ENCODE measurements at places on chromosomes 6 and 20. TPM values are rescaled to one million over a fixed set of nuclear protein-coding genes. Genes with fewer than 3 reads are reported as not detected.

OR2J3 gene
- not detected for total RNA-seq

E2F3 gene
- total RNA-seq, result 14.5 TPM

GJA1 gene
- 74.2 TPM for total RNA-seq

DNA sequence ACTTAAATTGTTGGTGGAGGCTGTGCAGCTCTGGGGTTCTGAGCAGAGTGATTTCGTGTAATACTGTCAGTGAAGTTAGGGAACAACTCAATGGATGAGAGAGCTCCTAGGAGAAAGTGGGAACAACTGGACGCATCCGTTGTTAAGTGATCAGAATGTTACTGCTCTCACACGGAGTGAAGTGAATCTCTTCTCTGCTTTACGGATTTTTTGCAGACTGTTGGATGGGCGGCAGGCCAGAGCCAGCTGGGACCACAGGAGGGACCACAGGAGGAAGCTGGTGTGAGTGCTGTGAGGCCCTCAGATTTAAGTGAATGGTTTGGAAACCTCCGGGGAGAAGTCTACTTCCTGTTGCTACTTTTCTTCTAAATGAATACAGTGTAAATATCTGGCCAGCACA is 23.7 kb upstream of the PPP1R14C start:
- no peak for DNase-seq

DNA sequence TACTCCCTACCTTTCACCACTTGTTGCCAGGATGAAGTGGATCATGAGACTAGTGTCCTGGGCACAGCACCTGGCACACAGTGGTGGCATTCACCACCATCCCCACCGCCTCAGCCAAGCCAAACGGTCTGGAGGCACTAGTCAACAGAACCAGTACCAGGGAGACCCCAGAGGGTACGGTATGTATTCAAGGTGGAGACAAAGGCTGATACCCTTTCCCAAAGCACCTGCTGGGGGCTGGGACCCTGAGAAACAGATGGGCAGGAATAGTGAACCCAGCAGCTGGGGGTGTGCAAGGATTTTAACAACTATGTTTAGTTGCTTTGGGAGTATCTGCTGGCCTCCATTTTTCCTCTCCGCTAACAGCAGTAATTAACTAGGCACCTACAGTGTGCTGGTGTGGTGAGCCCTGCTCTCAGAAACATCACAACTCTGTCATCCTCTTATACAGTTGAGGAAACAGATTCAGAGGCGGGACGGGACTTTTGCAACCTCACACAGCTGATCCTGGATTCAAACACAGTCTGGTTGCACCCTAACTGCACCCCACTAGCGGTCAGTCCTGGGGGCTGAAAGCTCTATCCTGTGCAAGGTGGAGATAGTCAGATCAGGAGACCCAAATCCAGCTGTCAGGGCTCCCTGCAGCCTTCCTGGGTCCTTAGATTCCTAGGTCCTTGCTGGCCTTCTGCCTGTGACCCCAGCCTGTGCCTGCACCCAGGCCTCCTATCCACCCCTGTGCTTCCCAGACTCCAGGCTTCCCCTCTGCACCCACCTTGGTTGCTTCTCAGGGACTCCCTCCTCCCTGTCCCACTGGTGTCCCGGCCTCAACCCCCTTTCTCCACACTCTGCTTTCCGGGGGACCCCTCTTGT is 1.2 kb downstream of the SNTA1 start:
- no peak for DNase-seq

DNA sequence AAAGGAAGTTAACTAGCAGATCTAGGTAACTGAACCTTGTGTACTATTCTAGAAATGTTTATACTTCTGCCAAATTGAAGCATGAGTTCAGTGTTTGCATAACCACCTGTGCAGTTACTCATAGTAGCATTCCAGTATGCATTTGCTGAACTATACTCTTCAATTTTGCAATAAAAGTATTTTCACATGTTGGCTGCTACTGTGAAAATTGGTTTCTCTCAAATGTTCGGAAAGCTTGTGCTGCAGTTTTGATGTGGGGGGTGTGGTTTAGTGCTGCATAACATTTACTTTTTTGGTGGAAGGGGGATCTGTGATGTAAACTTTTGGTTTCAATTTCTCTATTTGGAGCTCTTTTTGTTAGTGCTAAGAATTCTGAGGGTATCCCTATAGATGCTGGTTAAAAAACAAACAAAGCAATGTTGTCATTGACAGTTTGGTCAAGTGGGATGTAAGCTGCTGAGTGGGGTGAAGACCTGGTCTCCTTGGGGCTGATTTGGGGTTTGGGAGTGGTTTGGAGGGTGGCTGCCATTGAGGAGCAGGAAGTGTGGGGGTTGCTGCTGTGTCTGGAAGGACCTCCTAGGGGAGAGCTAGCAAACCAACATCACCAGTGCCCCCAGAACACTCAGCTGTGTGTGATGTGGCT is 87.8 kb downstream of the CARMIL1 start:
- no peak for DNase-seq

Measured in ureter (tissue), 1 donor.